ENCODE measurements at places on chromosomes 7 and 10.

- no peak overlapping the region for H3K27ac ChIP-seq
- no peaks in the 10 kb centered on the region for H3K36me3 ChIP-seq
- no peak for DNase-seq
- peaks cover 74% of the 10 kb centered on the region for H3K27me3 ChIP-seq
These were observed 23.0 kb upstream of the GRID1 start for GRCh38 chr10:86389441-86390193.

DNA sequence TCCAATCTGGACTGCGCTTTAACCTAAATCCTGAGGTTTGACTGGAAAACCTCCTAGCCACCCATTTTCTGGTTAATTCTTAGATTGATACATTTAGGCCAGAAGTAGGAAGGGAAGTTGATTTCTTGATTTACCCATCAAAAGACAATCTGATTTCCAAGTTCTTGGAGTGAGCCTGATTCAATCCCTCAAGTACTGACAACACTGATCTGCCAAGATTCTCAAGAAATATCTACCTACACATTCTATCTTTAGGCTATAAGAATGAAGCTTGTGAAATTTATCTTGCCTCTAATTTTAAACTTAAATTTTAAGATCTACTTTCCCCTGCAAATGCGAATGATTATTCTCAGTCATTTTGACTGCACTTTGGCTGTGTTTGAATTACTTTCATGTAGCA is 5.9 kb downstream of the TAS2R16 start:
- no peaks in the 10 kb centered on the region for H3K27me3 ChIP-seq
- no peak for DNase-seq
- H3K4me3 ChIP-seq = no peak overlapping the region
- no peak overlapping the region for H3K27ac ChIP-seq

GRCh38 chr7:150388709-150389531 is 9.8 kb downstream of the ZNF775 start:
- H3K27ac ChIP-seq = no peak overlapping the region
- peaks cover 28% of the 10 kb centered on the region for H3K36me3 ChIP-seq
- H3K27me3 ChIP-seq = no peaks in the 10 kb centered on the region
- DNase-seq = no peak
- peak overlapping the region; percentile 14 for H3K4me3 ChIP-seq

DNA sequence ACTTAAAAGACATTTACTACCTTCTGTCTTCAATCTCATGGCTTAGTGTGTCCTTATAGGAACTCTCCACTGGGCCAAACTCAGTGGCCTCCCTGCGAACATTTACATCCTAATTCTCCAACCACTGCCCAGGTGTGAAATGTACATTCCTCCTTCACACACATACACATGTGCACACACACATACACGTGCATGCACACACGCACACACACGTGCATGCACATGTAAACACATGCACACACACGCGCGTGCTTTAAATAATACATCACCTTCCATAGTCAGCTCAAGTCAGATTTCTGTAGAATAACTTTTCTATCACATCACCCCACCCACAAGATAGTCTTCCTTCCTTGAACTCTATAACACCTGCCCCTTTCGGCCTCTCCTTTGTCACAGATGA is 216.5 kb downstream of the TMEM178B start:
- H3K4me3 ChIP-seq = no peak overlapping the region
- no peak overlapping the region for H3K27ac ChIP-seq
- no peak for DNase-seq
- H3K27me3 ChIP-seq = peaks cover 14% of the 10 kb centered on the region

- no peak overlapping the region for H3K4me3 ChIP-seq
- H3K27me3 ChIP-seq = peaks cover 64% of the 10 kb centered on the region
- DNase-seq = no peak
- H3K36me3 ChIP-seq = no peaks in the 10 kb centered on the region
- H3K4me1 ChIP-seq = no peaks in the 10 kb centered on the region
These were observed 88.2 kb upstream of the GPR26 start for GRCh38 chr10:123577921-123578461.

Data from stimulated activated naive B cell treated with anti-CD40 and anti-IgM and Interleukin-4, amounts not matched to agents 10 μg/mL and 1 μg/mL and 100 μg/mL, for 72 hours (primary cell).